Activated T-cell treated with anti-CD3 and anti-CD28 coated beads, Interleukin-2, amount 50 U/mL, for 24 hours (primary cell): ENCODE measurements at places on chromosomes 3 and 15.

- no peak for DNase-seq
Measured at GRCh38 chr3:131702146-131702545, 199.4 kb upstream of the MRPL3 start.

- DNase-seq, result no peak
Measured at GRCh38 chr3:111292117-111292516, 220.5 kb downstream of the NECTIN3 start.

- no peak for DNase-seq
Measured at GRCh38 chr3:61871644-61872043, 310.3 kb downstream of the PTPRG start.

- no peak for DNase-seq
Measured at GRCh38 chr3:72953325-72953956, 43.2 kb upstream of the PPP4R2 start.

DNA sequence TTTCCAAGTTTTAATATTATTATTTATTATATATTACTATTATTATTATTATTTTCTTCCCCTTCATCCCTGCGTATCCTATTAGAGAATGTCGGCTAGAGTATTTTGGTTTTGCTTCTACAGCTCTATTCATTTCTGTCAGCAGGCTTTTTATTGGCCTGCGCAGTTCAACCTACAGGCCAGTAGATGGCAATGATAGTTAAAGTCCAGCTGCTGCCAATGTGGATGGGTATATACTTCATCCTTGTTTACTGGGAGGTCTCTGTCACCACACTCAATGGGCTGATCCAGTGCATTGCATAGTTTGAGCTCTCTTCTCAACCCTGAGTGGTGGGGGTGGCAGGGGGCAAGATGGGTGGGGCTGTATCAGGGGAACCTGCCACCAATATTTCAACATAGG is 799.8 kb downstream of the NSUN3 start:
- DNase-seq, result no peak

GRCh38 chr3:53111822-53112221 is 18.4 kb downstream of the RFT1 start:
- DNase-seq, result no peak

DNA sequence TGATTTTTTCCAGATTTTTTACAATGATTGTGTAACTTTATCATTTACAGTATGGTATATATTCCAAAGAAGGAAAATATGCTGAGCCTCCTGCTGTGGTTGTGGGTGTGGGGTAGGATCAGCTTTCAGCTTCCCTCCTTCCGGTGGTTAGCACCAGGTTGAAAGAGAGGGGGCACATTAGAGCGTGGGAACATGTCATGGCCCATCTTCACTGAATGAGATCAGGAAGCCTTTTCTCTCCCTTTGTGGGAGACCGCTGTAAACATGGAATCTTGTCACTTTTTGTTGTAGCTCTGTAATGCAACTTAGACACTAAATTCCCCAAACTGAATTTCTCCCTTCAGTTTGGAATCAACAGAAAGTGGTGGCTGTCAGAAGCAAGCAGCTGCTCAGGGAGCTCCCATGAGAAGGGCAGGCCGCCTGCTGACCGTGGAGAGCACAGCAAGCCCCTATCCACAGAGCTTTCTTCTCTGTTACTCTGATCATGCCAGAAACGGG is 86.7 kb upstream of the LIMD1 start:
- DNase-seq, result no peak

- no peak for DNase-seq
Measured at GRCh38 chr3:123755085-123755484, 129.0 kb downstream of the MYLK start.

DNA sequence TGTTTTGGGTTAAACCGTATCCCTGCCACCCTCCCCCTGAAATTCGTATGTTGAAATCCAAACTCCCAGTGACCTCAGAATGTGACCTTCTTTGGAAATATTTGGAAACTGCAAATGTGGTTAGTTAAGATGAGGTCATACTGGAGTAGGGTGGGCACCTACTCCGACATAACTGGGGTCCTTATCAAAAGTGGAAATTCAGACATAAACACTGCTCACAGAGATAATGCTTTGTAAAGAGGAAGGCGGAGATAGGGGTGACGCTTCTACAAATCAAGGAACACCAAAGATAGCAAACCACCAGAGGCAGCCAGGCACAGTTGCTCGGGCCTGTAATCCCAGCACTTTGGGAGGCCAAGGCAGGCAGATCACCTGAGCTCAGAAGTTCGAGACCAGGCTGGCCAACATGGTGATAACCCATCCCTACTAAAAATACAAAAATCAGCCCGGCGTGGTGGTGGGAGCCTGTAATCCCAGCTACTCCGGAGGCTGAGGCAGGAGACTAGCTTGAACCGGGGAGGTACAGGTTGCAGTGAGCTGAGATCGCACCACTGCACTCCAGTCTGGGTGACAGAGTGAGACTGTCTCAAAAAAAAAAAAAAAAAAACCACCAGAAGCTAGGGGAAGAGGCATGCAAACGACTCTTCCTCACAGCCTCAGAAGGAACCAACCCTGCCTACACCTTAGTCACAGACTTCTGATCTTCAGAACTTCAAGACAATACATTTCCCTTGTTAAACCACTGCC is 51.1 kb upstream of the CHD2 start:
- peak; percentile 56 for DNase-seq

DNA sequence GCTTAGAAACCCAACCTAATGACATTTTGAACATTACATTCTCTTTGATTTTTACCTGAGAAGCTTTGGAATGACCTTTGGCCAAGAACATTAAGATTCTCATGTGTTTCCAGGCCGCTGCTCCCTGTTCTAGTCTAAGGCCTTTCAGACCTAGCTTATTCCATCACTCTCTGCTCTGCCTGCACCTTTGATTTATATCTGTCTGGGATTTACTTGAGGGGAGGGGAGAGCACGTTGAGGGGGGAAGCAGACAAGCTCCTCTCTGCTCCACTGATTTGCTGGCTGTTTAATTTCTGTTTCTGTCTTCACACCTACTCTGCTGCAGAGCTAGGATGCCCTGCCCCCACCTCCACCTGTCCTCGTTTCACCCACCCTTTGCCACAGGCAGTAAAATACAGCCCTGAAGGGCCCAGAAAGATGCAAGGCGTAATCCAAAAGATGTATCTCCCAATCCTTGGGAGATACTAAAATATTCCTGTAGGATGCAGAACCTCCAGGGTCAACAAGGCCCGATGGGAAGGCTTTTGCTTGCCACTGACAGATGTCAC is 429.8 kb downstream of the EPHB1 start:
- no peak for DNase-seq

DNA sequence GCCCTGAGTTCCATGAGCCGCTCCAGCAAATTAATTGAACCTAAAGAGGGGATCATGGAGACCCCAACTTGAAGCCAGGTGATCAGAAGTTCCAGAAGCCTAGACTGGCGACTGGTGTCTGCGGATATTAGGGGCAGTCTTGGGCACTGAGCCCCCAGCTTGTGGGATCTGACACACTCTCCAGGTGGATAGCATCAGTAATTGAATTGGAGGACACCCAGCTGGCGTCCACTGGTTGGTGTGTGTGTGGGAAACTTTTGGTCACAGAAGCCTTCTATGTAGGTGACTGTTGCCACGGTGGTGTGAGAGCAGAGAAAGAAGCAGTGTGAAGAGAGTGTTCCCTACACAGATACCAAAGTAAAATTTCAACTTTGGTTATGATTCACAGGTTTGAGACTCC is 106.0 kb upstream of the ADPGK start:
- DNase-seq, result no peak

GRCh38 chr3:24242012-24242698 is 252.5 kb downstream of the THRB start:
- no peak for DNase-seq

DNA sequence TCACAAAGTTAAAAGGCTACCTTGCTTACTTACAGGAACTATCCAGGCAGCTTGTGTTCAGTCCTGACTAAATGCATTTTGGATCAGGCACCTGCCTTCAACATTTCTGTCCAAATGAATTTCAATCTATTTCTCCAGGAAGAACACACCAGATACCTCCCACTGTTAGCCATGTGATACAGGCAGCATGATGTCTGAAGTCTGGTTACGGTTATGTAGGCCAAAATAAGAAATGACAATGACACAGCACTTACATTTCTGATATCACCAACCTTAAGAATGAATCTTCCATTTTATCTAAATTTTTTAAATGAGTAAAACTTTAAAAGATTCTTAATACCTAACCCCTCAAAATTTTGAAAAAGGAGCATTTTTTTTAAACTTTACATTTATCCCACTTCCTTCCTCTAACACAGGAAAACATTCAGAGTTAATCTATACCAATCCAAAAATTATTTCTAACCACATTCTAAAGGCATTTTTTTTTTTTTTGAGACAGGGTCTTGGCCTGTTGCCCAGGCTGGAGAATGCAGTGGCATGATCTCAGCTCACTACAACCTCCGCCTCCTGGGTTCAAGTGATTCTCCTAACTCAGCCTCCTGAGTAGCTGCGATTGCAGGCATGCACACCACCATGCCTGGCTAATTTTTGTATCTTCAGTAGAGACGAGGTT is at the start of gene MAP4:
MAP4 (minus strand) TSS at position 116 of the 673 bp plus-strand sequence. CDS start 17,556 bp downstream, outside the sequence.
- DNase-seq, result no peak

DNA sequence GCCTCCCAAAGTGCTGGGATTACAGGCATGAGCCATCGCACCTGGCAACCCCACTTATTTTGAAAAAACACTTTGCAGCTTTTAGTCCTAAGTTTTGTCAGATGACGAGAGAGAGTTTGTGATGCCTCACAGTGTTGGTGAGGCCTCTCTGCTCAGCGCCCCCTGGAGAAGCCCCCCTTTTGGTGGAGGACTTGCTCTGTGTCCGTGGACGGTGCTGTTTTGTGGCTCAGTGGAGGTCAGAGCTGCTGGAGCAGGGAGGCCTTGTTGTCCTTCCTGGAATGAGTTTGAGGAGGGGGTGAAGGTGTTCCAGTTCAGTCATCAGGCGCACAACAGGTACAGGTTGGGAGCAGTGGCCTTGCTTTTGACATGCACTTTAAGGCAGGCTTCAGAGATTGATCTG is 58.0 kb downstream of the PGPEP1L start:
- DNase-seq, result no peak

- DNase-seq, result no peak
Measured at GRCh38 chr3:145307272-145307671, 853.7 kb downstream of the PLOD2 start.
